ENCODE measurements at places on chromosomes 11 and 22.

DNA sequence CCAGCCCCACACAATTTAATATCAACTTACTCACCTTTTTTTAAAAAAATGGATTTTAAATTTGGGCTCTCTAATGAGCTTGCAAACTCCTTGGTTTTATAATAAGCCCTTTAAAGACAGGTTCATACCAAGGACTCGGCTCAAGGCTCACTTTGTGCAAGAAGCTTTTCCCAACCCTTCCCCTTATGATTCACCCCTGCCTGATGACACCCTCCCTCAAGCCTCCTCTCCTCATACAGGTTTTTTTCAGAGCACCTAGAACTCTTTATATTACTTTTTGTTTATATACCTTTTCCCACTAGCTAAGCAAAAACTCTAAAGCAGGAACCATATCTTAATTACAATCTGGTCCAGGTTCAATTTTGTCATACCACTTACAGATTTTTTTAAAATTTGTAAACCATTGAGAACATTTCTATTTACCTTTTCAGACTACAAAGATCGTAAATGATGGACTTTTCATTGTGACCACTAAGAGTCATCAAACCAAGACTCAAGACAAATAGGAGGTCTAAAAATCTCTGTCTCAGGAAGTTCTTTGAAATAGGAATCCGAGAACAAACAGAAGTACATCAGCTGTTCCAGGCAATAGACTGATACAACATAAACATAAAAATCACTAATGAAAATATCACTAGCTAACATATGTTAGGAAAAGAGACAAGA, 13.1 kb upstream of the EXPH5 start:
- DNase-seq, result no peak

DNA sequence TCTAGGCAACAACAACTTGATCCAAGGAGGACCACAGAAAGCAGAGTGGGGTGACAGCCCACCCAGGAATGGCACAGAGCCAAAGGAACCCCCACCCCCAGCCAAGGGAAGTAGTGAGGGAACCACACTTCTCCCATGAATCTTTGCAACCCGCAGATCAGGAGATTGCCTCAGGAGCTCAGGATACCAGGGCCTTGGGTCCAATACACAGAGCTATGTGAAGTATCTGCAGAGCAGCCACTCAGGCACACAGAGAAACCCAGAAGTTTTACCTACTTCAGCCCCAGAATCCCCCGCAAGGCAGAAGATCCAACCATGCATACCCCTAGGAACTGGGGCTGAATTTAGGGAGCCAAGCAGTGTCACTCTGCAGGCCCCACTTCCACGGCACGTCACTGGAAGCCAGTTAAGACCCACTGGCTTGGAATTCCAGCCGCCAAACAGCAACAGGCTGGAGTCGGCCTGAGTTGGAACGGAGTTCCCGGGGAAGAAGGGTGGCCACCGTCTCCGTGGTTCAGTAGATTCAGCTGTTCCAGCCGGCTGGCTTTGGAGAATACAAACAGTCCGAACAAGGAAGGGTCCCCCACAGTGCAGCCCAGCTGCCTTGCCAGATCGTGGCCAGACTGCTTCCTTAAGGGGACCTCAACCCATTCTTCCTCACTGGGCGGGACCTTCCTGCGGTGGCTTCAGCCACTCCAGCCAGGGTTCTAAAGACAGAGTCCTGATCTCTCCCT, 174.1 kb downstream of the TTC28 start:
- DNase-seq, result no peak

GRCh38 chr11:120928627-120929026, 95.3 kb upstream of the TBCEL start:
- DNase-seq, result no peak

GRCh38 chr11:57474017-57474802, 13.9 kb downstream of the RTN4RL2 start:
- DNase-seq, result no peak
